Activated CD4-positive, alpha-beta T cell treated with anti-CD3 and anti-CD28 coated beads, Interleukin-2, amount 10 ng/mL, durations not matched to agents 24 days and 14 days (primary cell): ENCODE measurements at places on chromosomes 2 and 18. TPM values are rescaled to one million over a fixed set of nuclear protein-coding genes. Genes with fewer than 3 reads are reported as not detected.

- H3K4me1 ChIP-seq = peaks cover 17% of the 10 kb centered on the region
- no peak overlapping the region for H3K27ac ChIP-seq
- peak; percentile 43 for DNase-seq
- H3K36me3 ChIP-seq = peaks cover 3% of the 10 kb centered on the region
These were observed 844.6 kb upstream of the ID2 start for GRCh38 chr2:7837237-7837760.

- H3K36me3 ChIP-seq = no peaks in the 10 kb centered on the region
- H3K4me1 ChIP-seq = peaks cover 3% of the 10 kb centered on the region
- H3K4me3 ChIP-seq = no peak overlapping the region
- H3K27me3 ChIP-seq = no peaks in the 10 kb centered on the region
These were observed 19.4 kb upstream of the ALPI start for GRCh38 chr2:232436381-232437194.

GRCh38 chr2:169280502-169280901, 81.8 kb downstream of the LRP2 start:
- no peak overlapping the region for H3K27ac ChIP-seq
- no peak overlapping the region for H3K4me3 ChIP-seq
- no peak for DNase-seq

- H3K4me3 ChIP-seq = no peak overlapping the region
- H3K36me3 ChIP-seq = peaks cover 23% of the 10 kb centered on the region
- H3K4me1 ChIP-seq = peaks cover 30% of the 10 kb centered on the region
These were observed 597.1 kb downstream of the ARHGAP15 start for GRCh38 chr2:143726151-143726845.

- H3K27ac ChIP-seq = no peak overlapping the region
- peaks cover 34% of the 10 kb centered on the region for H3K36me3 ChIP-seq
- H3K4me1 ChIP-seq = no peaks in the 10 kb centered on the region
- peaks cover 9% of the 10 kb centered on the region for H3K27me3 ChIP-seq
- no peak overlapping the region for H3K4me3 ChIP-seq
These were observed 10.4 kb downstream of the ERFE start for GRCh38 chr2:238169048-238169707.

DNA sequence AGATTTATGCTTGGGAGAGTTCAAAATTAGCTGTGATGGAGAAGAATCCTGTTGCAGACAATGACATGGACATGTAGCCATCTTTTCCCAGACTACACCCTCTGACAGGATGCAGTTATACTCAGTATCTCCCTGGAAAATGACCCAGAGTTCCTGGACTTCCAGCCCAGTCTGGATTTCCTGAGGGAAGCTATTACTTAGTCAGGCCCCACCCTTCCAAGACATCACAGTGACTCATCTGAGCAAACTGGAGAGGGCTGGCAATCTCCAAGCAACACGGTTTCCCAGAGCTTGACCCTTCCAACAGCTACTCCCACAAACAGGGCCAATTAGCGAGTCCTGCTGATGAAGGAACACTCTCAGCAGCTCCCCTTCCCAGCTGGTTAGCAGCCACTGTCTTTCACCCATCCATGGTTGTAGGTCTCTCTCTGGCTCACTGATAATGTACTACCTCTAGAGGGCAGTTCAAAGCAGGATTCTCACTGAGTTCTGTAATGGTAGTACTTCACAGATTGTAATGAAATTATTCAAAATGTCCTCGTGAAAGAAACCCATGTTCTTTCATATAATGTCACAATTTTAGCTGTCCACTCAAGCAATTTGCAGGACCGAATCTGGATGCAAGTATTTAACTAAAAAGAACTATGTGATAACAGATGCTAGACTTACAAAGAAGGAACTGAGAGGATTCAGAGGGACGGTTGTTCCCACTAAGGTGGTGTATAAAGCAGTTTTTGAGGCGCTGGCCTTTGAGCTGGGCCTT, 110.2 kb downstream of the MDH1 start:
- H3K27me3 ChIP-seq = peaks cover 15% of the 10 kb centered on the region
- peak; percentile 70 for DNase-seq
- no peak overlapping the region for H3K27ac ChIP-seq
- H3K36me3 ChIP-seq = no peaks in the 10 kb centered on the region

GRCh38 chr2:100334929-100335328, 12.6 kb upstream of the LONRF2 start:
- no peak overlapping the region for H3K4me3 ChIP-seq
- no peaks in the 10 kb centered on the region for H3K36me3 ChIP-seq
- DNase-seq = no peak
- peaks cover 27% of the 10 kb centered on the region for H3K27me3 ChIP-seq

DNA sequence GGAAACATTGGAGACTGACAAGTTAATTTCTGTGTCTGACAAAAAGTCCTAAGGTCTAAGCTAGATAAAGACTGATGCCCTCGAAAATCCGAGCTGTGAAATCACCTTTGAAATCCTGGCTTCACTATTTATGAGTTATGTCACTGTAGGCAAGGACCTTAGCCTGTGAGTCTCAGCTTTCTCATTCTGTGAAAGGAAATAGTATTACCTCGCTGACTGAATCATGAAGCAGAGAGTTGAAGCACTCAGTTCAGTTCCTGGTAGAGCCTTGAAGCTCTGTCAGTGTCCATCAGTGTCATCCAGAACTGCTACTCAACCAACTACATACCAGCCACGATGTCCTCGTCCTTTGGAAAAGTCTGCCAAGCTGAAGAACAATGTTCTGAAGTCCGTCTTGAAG, 1025.6 kb upstream of the GYPC start:
- H3K27me3 ChIP-seq = no peaks in the 10 kb centered on the region
- no peak overlapping the region for H3K27ac ChIP-seq
- H3K4me3 ChIP-seq = no peak overlapping the region
- DNase-seq = no peak

DNA sequence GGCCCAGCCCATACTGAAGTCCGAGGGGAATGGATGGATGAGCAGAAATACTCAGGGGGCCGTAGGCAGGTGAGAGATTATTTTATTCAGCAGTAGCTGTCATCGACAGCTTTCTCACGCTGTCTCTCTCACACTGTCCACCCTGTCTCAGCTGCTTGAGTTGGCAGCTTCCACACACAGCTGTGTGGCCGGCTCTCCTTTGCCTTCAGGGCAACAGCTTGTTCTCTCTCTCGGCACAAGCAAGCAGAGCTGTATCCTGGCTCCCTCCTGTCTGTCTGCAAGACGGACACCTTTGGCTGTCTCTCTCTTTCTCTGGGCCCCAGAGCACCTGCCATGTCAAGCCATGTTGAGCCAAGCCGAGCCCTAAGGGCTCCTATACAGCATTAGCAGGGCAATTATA, 9.8 kb upstream of the PAPOLG start:
- peaks cover 11% of the 10 kb centered on the region for H3K4me1 ChIP-seq
- no peaks in the 10 kb centered on the region for H3K36me3 ChIP-seq
- no peak overlapping the region for H3K4me3 ChIP-seq
- H3K27ac ChIP-seq = no peak overlapping the region

GRCh38 chr18:69978732-69979715, 31.4 kb upstream of the CD226 start:
- H3K4me1 ChIP-seq = peaks cover 34% of the 10 kb centered on the region
- H3K27ac ChIP-seq = peak overlapping the region; percentile 51
- peak; percentile 52 for DNase-seq
- no peaks in the 10 kb centered on the region for H3K27me3 ChIP-seq
- H3K36me3 ChIP-seq = peaks cover 29% of the 10 kb centered on the region

DNA sequence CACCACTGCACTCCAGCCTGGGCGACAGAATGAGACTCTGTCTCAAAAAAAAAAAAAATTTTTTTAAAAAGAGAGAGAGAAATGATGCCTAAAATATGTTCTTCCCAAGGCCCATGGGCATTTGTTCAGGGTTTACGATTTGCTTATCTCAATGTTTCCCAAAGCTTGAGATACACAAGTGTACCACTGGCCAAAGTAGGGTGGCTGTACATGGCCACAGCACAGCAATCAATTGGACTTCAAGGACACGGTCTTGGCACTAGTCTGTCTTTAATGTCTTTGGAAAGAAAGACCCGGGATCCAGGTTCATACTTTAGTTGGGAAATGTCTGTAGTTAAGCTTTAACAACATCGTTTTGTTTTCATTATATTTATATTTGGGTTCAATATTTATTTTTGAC, 9.5 kb upstream of the CATIP start:
- DNase-seq = no peak
- H3K27me3 ChIP-seq = peaks cover 3% of the 10 kb centered on the region
- H3K36me3 ChIP-seq = no peaks in the 10 kb centered on the region
- no peak overlapping the region for H3K4me3 ChIP-seq
- no peaks in the 10 kb centered on the region for H3K4me1 ChIP-seq

The EGR4 gene
- total RNA-seq = 1.2 and 1.5 TPM in 2 replicates

The ALLC gene
- not detected in 2 replicates for total RNA-seq
